Stomach (tissue), 19 donors: ENCODE measurements at places on chromosomes 7 and 10. TPM values are rescaled to one million over a fixed set of nuclear protein-coding genes. Genes with fewer than 3 reads are reported as not detected.

GRCh38 chr7:13651167-13651566 is 338.3 kb downstream of the ETV1 start:
- no peak for DNase-seq

DNA sequence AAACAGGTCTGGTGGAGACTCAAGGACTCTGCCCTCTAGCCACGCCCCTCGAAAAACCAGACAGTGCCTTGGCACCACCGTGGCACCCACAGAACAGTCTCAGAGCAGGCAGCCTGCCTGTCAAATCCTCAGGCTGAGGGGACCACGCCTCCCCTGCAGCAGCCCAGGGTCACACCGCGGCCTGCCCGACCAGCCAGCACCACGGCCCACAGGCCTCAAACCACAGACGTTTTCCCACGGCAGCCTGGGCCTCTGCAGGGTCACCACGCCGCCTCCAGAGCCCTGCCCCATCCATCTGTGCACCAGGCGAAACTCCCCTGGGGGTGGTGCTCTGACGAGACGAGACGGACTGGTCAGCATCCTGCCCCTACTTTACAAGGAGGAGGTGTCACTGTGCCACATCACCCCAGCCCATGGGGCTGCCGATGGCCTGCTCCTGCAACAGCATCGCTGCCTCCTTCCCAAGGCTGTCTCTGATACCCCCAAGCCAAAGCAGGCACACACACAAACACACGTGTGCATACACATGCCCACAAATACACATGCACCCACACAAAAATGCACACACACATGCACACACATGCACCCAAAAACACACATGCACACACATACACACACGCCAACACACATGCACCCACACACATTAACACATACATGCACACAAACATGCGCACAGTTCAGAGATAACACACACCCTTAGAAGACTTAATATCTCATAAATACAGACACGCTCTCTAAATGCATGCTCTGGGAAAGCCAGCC is 24.6 kb downstream of the PAPOLB start:
- no peak for DNase-seq

GRCh38 chr7:101743241-101743994 is 74.0 kb upstream of the CUX1 start:
- peak; percentile 88 for DNase-seq

GRCh38 chr10:126001576-126001975 is 105.2 kb downstream of the FANK1 start:
- no peak for DNase-seq

DNA sequence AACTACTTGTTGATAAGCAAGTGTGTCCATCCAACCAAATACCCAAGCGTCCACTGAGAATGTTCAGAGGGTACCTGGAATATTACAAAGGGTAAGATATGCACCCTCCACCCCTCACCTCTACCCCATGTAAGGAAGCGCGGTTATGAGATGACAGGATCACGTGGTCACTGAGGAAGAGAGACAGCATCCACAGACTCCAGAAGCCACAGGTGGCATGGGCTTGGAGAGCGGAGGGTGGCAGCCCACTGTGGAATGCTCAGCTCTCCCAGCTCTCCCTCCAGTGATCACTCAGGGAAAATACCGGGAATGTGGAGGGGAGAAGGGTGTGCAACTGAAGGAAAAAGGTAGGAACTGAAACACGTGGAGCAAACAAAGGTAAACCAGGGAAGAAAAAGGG is 25.7 kb downstream of the SFMBT2 start:
- no peak for DNase-seq

DNA sequence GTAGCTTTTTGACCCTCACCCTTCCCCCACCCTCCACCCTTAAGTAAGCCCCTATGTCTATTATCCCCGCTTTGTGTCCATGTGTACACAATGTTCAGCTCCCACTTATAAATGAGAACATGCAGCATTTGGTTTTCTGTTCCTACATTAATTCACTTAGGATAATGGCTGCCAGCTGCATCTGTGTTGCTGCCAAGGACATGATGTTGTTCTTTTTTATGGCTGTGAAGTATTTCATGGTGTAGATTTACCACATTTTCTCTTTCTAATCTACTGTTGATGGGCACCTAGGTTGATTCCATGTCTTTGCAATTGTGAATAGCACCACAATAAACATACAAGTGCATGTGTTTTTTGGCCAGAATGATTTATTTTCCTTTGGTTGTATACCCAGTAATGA is 232.2 kb downstream of the CACNA2D1 start:
- no peak for DNase-seq

DNA sequence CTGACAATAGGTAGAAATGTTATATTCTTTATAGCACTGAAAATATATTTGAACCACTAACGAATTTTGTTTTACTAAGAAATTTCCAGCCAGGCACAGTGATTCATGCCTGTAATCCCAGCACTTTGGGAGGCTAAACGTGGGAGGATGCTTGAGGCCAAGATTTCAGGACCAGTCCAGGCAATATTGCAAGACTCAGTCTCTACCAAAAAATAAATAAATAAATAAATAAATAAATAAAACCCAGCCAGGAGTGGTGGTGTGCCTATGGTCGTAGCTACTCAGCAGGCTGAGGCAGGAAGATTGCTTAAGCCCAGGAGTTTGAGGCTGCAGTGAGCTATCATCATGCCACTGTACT is 39.8 kb downstream of the PIP4K2A start:
- no peak for DNase-seq

DNA sequence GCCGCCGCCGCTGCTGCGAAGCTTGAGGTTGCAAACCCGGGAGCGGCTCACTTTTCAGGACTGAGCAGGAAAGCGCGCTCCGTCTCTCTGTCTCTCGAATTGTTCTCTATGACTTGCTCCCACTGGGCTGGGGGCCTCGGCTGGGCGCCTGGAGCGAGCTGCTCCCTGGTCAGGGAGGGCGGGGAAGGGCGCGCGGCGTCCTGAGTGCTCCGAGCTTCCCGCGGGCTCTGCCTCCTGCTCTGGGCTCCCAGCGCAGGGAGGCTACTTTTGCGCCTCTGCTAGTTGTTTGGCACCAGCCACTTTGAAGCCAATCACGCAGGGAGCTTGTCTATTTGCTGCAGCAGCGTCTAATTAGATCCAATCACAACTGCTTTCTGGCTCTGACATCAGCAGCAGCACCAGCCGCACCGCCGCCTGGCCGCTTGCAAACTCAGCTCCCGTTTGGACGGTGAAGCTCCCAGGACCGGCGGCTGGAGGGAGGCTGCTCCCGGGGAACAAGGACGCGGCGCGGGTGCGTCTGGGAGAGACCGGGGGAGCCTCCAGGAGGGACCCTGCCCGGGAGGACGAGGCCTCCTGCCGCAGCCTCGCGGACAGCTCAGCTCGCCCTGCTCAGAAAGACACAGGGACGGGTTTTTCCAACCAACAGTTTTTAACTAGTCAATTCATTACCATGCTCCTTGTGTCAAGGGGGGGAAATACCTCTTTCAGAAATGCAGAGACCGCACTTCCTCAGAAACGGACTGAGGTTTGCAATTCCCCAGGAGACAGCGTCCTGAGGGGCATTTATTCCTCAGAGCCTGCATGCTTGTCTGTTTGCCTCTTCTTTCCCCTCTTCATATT is at the start of gene ADARB2:
Gene ADARB2 (minus strand): TSS at position 304 of the 840 bp plus-strand sequence.
- peak; percentile 58 for DNase-seq

DNA sequence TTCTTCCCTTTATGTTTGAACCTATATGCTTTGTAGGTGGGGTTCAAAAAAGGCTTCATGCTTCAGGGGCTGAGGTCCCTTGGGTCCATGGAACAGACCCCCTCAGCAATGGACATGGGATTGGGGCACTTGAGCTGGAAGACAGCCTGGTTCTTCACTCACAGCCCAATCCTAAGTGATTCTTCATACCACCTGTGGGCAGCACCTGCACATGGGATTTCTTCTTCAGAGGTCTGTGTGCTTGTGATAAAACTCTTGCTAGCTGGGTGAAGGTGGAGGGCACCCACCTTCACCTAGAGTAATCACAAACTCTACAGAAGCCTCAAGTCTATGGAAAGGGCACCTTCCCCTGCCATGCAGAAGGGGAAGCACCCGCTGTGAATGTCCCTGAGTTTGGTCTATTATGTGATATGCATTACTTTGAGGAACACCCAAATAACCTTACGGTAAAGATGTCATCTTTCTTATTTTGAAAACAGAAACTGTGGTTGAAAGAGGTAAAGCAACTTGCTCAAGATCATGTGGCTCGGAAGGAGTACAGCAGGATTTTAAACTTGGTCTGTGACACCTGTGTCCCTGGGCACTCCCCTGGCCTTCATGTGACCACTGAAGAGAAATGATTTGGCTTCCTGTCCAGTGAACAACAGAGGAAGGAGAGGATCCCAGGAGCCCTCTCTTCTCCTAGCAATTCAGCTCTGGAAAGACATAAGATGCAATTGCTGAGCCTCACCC is 469.5 kb upstream of the ZMIZ1 start:
- DNase-seq, result no peak

DNA sequence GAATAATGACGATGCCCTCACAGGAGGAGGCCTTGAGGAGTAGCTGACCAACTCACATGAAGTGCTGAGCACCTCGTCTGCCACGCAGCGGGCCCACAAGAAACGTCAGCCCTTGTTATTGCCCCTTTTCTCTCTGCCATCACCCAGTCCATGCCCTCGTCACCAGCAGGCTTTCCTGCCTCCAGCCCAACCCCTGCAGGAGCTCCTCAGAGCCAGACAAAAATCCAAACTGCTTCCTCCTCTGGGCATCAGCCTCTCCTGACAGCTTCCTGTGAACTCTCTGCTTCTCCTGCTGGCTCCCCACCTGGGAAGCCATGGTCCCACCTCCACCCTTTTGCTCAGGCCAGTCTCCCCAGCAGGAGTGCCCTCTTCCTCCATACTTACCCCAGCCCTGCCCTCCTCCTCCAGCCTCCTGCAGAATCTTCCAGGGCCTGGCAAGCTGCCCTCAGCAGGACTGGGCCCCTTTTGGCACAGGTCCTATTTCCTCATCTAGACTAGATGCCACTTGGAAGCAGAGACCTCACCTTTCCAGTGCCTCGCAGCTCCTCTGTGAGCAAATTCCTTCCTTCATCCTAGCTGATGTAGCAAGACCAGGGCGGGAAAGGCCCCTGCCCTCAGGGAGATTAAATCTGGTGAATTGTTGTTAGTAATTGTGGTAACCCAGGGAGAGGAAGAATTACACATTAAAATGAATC is 115.1 kb downstream of the C10orf105 start:
- peak; percentile 69 for DNase-seq

DNA sequence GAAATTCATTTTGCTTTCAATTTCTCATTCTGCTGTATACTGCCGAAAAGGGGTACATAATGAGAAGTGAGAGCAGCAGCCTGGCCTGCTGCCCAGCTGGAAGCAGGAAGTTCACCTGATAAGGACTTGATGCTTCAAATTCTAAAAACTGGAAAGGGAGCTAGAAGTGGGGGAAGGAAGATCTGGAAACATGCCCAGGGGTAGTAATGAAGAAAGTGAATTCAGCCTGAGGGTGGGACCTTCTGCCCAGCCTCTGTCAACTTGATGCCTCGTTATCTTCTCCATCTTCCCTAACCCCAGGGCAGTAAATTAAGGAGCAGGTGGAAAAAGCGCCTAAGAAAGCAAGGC is 69.4 kb downstream of the ARMH3 start:
- DNase-seq, result peak; percentile 64

The RASA4B gene
- 10.7 TPM for total RNA-seq

The ALOX5 gene
- 18.1 TPM for total RNA-seq

The TMEM184A gene
- total RNA-seq, result 25.7 TPM

The H2BK1 gene
- total RNA-seq, result not detected

The EIF4EBP2 gene
- total RNA-seq, result 70.0 TPM

The CDHR3 gene
- 20.2 TPM for total RNA-seq

The DPYSL4 gene
- total RNA-seq, result 0.43 TPM

The NOS3 gene
- 27.7 TPM for total RNA-seq

The MYO1G gene
- total RNA-seq, result 4.0 TPM
